ENCODE measurements at places on chromosomes 1 and 21.

GRCh38 chr1:183093786-183094298 is 70.6 kb downstream of the LAMC1 start:
- DNase-seq = no peak

GRCh38 chr1:167452483-167452882 is 65.8 kb downstream of the CD247 start:
- no peak for DNase-seq

- DNase-seq = no peak
Observed at GRCh38 chr1:160344241-160344640, 1.1 kb downstream of the NCSTN start.

DNA sequence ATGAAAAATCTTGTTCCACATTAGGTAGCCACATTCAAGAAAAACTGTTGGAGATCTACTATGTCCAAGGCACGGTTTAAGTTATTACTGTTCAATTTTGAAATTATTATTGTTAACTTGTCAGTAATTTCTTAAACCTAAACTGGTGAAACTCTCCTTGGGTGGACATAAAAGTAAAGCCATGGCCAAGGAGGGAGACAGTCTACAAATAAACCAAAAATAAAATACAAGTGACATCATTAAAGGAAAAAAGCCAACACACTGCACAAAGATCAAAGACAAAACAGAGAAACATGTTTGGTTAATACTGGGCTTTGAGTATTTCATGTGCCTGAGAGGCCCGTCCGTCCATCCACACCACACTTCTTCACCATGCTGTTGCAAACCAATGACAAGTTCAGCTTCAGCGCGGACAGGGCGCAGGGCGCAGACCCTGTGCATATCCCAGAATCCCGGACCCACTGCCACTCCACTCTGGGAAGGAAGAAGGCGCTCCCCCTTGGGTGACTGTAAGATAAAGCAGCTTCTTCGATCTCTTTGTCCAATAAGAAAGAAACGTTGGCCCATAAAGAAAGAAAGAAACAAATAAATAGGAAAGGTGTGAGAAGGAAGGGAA is 918 bp upstream of the RASAL2 start:
- no peak for DNase-seq

DNA sequence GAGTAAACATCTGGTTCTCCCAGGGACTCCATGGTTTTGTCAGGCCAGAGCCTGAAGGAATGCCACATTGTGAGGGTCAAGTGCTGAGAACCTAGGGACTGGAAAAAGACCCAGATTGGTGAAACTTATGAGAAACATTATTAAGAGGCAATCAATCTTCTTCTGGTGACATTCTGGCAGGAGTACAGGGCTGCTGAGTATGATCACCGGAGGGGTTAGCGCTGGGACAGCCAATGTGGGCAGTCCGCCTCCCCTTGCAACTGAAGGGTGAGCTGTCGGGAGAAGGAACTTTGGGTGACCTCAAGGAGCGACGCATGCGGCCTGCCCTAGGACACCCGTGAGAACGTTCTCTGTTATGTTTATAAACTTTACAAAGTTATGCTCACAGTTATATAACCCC is 429.0 kb downstream of the LMO4 start:
- no peak for DNase-seq

GRCh38 chr1:221687836-221688487 is 53.9 kb downstream of the DUSP10 start:
- no peak for DNase-seq

DNA sequence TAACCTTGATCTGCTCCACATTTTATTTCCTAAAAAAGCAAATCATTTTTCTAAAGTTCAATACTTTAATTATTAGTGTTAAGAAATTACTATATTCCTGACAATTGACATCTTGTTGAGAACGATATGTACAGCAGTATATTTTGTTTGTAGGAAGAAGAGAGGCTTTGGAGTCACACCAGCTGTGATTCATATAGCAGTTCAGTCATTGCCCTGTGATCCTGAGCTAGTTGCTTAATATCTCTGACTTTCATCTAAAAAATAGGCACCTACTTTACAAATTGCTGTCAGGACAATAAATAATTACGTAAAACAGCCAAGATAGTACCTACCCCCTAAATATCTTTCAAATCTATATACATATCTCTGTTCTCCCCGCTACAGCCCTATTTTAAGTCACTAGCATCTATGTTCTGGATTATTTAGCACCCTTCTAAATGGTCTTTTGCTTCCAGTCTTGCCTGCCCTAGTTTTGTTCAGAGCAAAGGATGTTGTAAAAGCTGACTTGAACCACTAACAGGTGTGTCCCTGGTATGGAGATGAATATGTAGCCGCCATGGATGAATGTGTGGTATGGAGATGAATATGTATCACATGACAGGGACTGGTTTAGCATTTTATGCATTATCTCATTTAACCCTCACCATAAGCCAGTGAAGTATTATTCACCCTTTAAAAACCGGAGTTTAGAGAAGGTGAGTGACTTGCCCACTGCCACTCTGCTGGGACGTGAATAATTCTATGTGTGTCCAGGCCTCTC is 42.2 kb downstream of the RNF220 start:
- DNase-seq = no peak

GRCh38 chr1:182459949-182460348 is 10.0 kb downstream of the RGSL1 start:
- DNase-seq = no peak

GRCh38 chr1:159945483-159946241 is at the start of gene IGSF9:
IGSF9 (minus strand) TSS chr1:159945613; CDS start chr1:159943454, 2,159 bp downstream.
- DNase-seq = peak; percentile 63

GRCh38 chr1:93108335-93108734 is 29.3 kb downstream of the MTF2 start:
- no peak for DNase-seq

DNA sequence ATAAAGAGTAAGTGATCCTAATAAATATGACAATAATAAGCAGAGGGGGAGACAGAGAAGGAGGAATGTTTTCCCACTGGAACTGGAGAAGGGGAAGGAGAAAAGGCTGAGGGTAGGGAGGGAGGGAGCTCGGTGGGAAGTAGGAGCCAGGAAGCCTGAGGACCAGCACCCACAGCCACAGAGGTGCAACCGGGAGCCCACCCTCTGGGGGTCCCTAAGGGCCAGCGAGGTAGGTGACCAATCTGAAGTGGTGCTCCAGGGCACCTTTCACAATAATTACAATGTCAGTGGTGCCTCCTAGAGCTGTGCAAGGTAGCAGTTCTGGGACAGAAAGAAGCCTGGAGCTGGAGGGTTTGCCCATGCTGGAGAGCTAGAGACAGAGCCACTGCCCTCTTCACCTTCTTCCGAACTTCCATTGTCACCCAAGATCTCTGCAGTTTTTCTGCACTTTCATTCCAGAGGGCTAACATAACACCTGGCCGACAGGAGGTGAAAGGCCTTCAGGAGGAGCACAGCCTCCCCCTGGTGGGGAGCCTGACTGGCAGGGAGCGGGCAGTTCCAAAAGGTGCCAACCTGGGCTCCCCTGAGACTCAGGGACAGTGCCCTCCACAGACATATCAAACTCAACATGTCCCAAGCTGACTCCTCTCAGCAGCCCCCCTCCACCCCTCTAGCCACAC is 4.1 kb upstream of the AHCYL1 start:
- no peak for DNase-seq

- no peak for DNase-seq
Observed at GRCh38 chr1:202697038-202697437, 13.2 kb downstream of the SYT2 start.

- DNase-seq = no peak
Observed at GRCh38 chr1:56034847-56035481, 544.4 kb downstream of the PLPP3 start.

GRCh38 chr1:149942207-149942606 is 5.5 kb upstream of the MTMR11 start:
- no peak for DNase-seq

All from activated T-helper 1 cell treated with Interleukin-2 at 50 U/mL for 16 hours (primary cell).